ENCODE measurements at places on chromosomes 12 and 14.

GRCh38 chr12:115351514-115352077 lies 667.6 kb upstream of the TBX3 start:
- no peak for DNase-seq

- DNase-seq: no peak
Observed at GRCh38 chr14:77306851-77307496, 13.7 kb downstream of the POMT2 start.

DNA sequence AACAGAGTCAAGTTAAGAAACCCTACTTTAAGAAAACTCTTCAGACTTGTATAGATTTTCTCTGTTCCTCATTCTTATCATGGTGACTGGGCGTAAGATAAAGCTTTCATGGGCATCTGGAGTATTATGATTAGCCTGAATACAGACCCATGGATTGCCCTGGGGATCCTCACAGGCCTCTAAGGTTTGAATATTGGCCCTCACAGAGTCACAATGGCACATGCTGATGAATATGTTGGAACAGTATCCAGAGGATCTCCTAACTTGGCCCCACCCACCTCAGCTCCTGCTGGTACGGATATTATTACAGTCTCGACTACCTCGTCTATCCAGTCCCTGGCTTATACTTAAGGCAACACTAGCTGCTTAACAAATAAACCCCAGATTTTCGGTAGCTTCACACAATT lies 8.1 kb downstream of the OSBPL8 start:
- no peak for DNase-seq

GRCh38 chr12:109728921-109729320 lies 15.3 kb downstream of the FAM222A start:
- no peak for DNase-seq

GRCh38 chr14:103022002-103022684 lies 35.2 kb downstream of the CDC42BPB start:
- DNase-seq: peak; percentile 14

DNA sequence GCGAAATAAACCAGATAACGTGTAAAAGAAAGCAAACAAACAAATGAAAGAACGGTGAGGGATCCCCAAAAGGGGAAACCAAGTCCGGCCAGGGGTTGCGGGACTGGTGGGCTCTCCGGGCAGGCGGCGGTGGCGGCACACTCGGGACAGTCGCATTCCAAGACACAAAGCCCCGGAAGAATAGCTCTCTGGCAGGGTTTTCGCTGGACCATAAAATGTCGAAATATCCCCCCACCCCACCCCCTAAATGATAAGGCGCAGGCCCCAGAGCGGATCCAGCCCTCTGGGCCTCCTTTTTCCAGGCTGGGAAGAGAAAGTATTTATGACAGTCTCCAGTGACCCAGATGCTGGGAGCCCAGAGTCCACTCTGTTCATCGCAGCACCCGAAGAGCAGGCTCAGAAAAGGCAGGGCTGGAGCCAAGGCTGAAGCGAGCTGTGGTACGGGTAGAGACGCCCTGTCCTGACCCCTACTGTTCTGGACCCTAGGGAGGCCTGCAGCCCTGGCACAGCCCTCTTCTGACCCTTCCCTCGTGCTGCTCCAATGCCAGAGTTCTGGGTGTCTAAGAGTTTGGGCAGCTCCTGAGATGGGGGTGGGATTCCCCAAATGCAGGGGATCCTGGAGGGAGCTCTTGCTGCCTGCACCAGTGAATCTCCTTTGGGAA lies 2.1 kb upstream of the HOXC8 start:
- DNase-seq: no peak

GRCh38 chr14:29705801-29706200 lies 221.8 kb downstream of the PRKD1 start:
- no peak for DNase-seq

DNA sequence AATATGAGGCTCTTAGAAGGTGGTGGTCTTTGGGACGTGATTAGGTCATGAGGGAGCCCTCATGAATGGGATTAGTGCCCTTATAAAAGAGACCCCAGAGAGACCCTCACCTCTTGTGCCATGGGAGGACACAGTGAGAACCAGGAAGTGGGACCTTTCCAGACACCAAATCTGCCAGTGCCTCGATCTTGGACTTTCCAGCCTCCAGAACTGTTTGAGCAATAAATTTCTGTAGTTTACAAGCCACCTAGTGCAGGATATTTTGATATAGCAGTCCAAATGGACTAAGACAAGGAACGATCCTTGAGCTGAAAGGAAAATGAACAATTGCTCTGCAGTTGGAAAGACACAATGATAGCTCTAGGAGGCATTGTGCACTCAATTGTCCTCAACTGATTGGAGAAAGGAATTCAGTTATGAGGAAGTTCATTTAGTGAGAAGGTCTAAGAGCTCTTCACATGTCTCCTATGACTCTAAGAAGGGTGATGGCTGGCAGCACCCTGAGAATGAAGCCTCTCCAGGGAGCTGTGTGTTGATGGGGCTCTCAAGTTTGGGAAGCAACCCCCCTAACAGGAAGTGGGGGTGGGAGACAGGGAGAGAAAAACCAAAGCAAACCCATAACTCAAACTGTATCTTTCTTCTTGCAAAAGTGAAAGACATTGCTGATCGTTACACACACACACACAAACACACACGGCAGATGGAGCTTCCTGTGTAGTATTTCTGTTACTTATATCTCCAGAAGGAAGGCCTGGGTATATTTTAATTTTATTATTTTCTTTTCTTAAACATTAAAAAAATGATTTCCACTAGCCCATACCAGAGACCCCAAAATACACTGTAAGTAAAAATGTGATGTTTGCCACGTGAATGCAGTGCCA lies 21.0 kb downstream of the CHST11 start:
- no peak for DNase-seq

- DNase-seq: no peak
Observed at GRCh38 chr12:10178821-10179220, at the start of gene TMEM52B. TMEM52B (plus strand) TSS chr12:10179032; CDS start chr12:10179575, 543 bp downstream.

DNA sequence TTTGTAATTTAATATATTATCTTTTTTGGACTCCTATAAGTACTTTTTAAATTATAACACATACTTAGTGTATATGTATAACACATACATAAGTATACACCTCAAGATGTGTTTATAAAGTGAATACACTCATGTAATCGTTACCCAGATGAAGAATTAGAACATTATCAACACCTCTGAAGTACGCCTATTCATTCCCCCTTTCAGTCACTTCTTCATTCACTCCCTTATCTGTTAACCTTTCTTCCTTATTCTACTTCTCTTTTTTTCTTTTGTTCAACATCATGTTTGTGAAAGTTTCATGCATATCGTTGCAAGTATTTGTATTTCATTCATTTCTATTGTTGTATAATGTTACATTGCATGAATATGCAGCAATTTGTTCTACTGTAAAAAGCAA lies 98.5 kb downstream of the ARID2 start:
- DNase-seq: no peak

DNA sequence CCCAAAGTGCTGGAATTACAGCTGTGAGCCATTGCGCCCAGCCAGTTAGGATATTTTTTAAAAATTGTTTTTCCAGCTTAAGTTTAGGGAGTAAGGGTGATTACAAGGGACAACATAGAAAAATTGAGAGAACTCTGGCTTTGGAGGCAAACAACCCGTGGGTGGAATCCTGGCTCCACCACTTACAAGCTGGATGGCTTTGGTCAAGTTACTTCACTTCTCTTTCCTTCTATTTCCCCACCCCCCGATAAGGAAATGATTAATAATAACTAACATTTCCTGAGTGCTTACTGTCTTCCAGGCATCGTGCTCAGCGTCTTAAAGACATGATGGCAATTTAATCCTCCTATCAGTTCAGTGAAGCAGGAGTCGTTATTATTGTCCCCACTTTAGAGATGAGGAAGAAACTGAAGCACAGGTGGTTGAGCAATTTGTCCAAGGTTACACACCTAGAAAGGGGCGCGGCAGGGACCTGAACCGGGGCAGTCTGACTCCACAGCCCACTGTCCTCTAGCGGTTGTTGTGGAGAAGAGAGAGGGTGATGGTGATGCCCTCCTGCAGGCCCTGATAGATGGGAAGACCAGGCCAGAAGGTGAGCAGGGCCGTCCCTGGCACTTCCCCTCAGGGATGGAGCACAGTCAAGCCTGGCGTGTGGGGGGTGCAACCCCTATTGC lies 16.7 kb upstream of the FAIM2 start:
- DNase-seq: no peak

- no peak for DNase-seq
Observed at GRCh38 chr12:127237151-127237550, 1029.8 kb upstream of the TMEM132C start.

- peak; percentile 47 for DNase-seq
Observed at GRCh38 chr14:23776296-23776695, 140.1 kb downstream of the DHRS2 start.

- no peak for DNase-seq
Observed at GRCh38 chr14:26370115-26370514, 227.7 kb downstream of the NOVA1 start.

GRCh38 chr14:88289234-88289633 lies 33.8 kb downstream of the KCNK10 start:
- DNase-seq: no peak

GRCh38 chr12:89999699-90000505 lies 291.3 kb upstream of the ATP2B1 start:
- DNase-seq: no peak

- peak; percentile 70 for DNase-seq
Observed at GRCh38 chr14:76152333-76152681, 585 bp downstream of the GPATCH2L start.

Measured in NCI-H1417 (cell line).